Activated naive CD4-positive, alpha-beta T cell treated with Interleukin-2 at 50 U/mL for 16 hours (primary cell): ENCODE measurements at places on chromosomes 6 and 20.

DNA sequence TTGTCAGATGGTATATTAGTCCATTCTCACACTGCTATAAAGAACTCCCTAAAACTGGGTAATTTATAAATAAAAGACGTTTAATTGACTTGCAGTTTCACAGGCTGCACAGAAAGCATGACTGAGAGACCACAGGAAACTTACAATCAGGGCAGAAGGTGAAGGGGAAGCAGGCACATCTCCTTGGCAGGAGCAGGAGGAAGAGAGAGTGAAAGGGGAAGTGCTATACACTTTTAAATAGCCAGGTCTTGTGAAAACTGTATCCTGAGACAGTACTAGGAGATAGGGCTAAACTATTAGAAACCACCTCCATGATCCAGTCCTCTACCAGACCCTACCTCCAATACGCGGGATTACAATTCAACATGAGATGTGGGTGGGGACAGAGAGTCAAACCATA, 193.9 kb upstream of the KCNG1 start:
- DNase-seq = no peak

DNA sequence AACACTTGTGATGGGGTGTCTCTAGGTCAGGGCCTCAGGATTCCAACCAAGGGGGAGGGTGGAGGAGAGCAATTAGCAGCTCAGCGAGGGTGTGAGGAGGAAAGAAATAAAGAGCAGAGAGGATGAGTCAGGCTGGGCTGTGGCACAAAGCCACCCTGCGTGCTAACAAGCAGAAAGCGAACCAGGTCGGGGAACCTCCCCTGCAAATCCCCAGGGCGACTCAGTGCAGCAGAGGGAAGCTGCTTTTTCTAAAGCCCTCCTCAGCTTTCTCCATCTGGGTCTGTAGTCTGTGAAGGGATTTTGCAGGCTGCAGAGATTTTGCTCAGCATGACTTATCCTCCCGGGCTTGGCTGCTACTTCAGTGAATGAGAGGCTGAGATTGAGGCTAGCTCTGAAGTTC, 6.6 kb upstream of the SPO11 start:
- DNase-seq = no peak

GRCh38 chr6:6390849-6391602, 70.6 kb upstream of the F13A1 start:
- no peak for DNase-seq

GRCh38 chr20:19099596-19100545, 112.6 kb upstream of the SLC24A3 start:
- DNase-seq = no peak

GRCh38 chr6:8499540-8499939, 64.2 kb upstream of the SLC35B3 start:
- no peak for DNase-seq

GRCh38 chr20:10007158-10007557, 27.6 kb upstream of the ANKEF1 start:
- no peak for DNase-seq
